Activated T-cell treated with anti-CD3 and anti-CD28 coated beads, Interleukin-2, amount 50 U/mL, for 72 hours (primary cell): ENCODE measurements at places on chromosomes 6 and 20. TPM values are rescaled to one million over a fixed set of nuclear protein-coding genes. Genes with fewer than 3 reads are reported as not detected.
A peak's percentile ranks its signal among the peaks of the same experiment; 100 is the strongest.

DNA sequence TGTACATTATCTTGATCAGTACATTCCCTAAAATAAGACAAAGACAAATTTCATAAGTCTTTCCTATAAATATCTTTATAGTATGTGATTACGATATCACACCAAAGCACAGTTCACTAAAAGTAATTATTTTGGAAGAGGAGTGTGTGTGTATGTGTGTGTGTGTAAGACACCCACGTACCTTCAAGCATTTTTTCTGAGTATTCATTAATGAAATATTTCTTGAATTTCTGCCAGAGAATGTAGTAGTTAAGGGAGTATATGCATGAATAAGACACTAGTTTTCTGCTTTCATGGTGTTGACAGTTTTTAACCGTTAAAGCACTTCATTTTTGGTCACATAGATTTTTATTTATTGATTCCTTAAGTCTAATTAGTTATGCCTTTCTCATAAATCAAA, 36.8 kb downstream of the MANEA start:
- H3K4me3 ChIP-seq, result no peak overlapping the region
- no peaks in the 10 kb centered on the region for H3K27me3 ChIP-seq

GRCh38 chr20:22307409-22307808, 277.0 kb downstream of the FOXA2 start:
- no peaks in the 10 kb centered on the region for H3K4me1 ChIP-seq
- H3K36me3 ChIP-seq, result no peaks in the 10 kb centered on the region
- H3K27me3 ChIP-seq, result peaks cover 7% of the 10 kb centered on the region
- no peak overlapping the region for H3K4me3 ChIP-seq

- DNase-seq, result no peak
- H3K4me3 ChIP-seq, result no peak overlapping the region
- H3K27me3 ChIP-seq, result no peaks in the 10 kb centered on the region
- no peak overlapping the region for H3K27ac ChIP-seq
- H3K36me3 ChIP-seq, result no peaks in the 10 kb centered on the region
Observed at GRCh38 chr20:42530855-42531448, 658.8 kb downstream of the PTPRT start.

GRCh38 chr20:32358632-32358882, 426 bp downstream of the ASXL1 start:
- peaks cover 6% of the 10 kb centered on the region for H3K36me3 ChIP-seq
- H3K27ac ChIP-seq, result no peak overlapping the region
- H3K4me3 ChIP-seq, result peak overlapping the region; percentile 27
- no peak for DNase-seq

- no peak overlapping the region for H3K4me3 ChIP-seq
- H3K36me3 ChIP-seq, result peaks cover 4% of the 10 kb centered on the region
- H3K27me3 ChIP-seq, result no peaks in the 10 kb centered on the region
- no peak overlapping the region for H3K27ac ChIP-seq
- peaks cover 20% of the 10 kb centered on the region for H3K4me1 ChIP-seq
Observed at GRCh38 chr20:62800314-62801259, 4.0 kb upstream of the OGFR start.

TINAG gene
- not detected for total RNA-seq

DNA sequence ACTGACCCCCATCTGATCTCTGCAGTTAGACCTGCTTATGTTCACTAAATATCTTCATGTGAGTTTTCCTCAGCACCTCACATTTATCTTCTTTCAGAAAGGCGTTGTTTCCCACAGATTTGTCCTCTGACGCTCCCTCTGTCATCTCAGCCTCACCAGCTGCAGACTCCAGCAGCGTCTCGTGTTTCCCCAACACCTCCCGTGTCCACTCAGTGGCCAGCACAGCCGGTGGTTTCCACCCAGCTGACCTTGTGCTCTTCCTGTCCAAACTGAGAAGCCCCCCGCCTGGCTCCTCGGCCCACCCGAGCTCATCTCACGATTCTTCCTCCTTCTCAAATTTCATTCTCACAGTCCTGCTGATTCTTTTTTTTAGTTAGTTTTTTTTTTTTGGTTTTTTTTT, 12.5 kb downstream of the ERMARD start:
- H3K27ac ChIP-seq, result peak overlapping the region; percentile 79
- peaks cover 24% of the 10 kb centered on the region for H3K36me3 ChIP-seq
- no peak overlapping the region for H3K4me3 ChIP-seq
- H3K27me3 ChIP-seq, result no peaks in the 10 kb centered on the region

GMPR gene
- total RNA-seq, result not detected

DNA sequence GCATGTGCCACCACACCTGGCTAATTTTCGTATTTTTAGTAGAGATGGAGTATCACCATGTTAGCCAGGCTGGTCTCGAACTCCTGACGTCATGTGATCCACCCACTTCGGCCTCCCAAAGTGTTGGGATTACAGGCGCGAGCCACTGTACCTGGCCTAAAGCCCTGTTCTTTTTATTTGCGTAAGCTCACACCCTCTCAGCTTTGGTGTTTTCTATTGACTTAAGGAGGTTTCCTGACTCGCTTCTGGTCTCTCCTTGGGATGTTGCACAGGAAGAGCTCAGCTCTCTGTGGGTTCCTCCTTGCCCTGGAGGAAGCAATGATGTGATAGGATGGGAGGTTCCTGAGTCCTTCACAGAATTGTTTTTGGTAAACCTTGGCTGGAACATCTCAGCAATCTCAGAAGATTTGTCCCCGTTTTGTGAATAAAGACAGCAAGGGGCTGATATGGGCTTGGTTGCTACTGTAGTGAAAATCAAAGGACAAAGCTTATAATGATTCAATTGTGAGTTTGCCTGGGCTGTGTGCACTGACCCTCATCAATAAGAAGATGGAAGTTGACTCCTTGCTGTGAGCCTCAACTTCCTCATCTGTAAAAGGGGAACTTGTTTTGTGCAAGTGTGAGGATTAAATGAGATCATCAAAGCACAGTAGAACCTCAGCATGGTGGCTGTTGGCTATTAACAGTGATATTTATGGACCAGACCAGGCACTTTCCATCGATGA, 27.0 kb downstream of the TOX2 start:
- no peak for DNase-seq
- H3K4me1 ChIP-seq, result peaks cover 83% of the 10 kb centered on the region
- no peak overlapping the region for H3K27ac ChIP-seq
- peak overlapping the region; percentile 67 for H3K4me3 ChIP-seq
- peaks cover 55% of the 10 kb centered on the region for H3K27me3 ChIP-seq
- peaks cover 3% of the 10 kb centered on the region for H3K36me3 ChIP-seq

DNA sequence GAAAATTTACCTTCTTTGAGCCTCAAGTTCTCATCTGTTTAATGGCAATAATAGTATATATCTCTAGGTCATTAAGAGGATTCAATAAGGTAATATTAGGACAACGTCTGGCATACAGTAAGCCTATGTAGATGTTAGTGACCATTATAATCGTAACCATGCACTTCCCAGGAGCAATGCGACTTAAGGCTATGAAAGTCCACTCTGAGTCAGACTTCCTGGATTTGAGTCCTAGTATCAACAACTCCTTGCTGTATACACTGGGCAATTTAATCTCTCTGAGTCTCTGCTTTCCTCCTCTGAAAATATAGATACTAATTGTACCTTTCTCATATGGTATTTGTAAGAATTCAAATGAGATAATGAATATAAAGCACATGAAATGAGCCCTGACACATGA, 168.1 kb upstream of the HDDC2 start:
- no peak overlapping the region for H3K27ac ChIP-seq
- H3K4me1 ChIP-seq, result no peaks in the 10 kb centered on the region
- peaks cover 2% of the 10 kb centered on the region for H3K36me3 ChIP-seq
- no peak for DNase-seq
- no peak overlapping the region for H3K4me3 ChIP-seq

GRCh38 chr6:110654096-110654820, 161.0 kb downstream of the CDK19 start:
- H3K4me1 ChIP-seq, result no peaks in the 10 kb centered on the region
- no peak for DNase-seq
- H3K27me3 ChIP-seq, result no peaks in the 10 kb centered on the region
- H3K36me3 ChIP-seq, result no peaks in the 10 kb centered on the region
- no peak overlapping the region for H3K27ac ChIP-seq

- DNase-seq, result no peak
- H3K27ac ChIP-seq, result no peak overlapping the region
- H3K27me3 ChIP-seq, result no peaks in the 10 kb centered on the region
- no peak overlapping the region for H3K4me3 ChIP-seq
- H3K36me3 ChIP-seq, result peaks cover 1% of the 10 kb centered on the region
Observed at GRCh38 chr6:55566036-55566710, 12.8 kb downstream of the HMGCLL1 start.

DNA sequence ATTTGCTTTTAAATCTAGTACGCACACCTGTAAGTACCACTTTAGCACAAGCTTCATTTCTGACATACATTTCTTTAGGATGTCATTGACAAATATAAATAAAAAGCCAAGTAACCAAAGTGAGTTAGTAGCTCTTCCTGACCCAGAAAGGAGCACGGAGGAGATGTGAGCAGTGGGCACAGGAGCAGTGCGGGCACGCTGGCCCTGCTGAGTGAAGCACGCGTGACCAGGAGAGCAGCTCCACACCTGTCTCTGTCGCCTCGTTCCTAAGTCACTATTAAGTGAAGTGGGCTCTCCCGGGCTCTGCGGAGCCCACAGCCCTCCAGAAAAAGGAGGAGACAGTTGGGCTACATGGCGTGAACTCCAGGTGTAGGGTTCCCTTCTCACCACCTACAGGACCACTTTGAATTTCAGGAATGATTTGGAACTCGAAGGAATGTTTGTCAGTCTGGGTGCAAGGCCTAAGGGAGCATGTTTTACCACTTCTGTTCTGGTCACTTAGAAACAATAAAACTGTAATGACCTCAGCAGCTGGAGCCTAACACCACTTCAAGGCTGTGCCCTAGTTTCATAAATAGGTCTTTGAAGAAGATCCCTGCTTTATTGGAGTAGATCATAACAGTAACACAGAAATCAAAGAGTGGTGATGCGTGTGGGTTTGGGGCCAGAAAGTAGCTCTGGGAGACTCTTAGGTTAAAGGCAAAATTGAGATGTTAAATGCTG, 95.9 kb downstream of the FAM120B start:
- H3K27me3 ChIP-seq, result no peaks in the 10 kb centered on the region
- no peak overlapping the region for H3K4me3 ChIP-seq
- no peak overlapping the region for H3K27ac ChIP-seq
- DNase-seq, result no peak

DNA sequence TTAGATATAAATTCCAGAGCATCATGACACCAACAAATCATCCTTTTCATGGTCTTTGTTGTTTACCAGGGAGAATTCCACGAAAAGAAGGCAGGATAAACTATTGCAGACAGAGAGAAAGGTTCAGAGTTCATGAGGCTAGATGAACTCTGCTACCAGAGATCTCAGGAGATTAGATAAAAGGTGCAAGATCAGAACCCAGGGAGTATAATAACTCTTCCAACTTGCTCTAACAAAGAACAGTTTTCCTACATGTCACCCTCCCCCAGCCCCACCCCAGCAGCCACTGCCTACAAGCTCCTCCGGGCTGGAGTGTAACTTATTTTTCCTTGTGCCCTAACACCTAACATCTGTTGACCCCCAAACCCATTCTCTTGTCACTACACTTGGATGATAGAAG, 13.9 kb upstream of the CITED2 start:
- no peak overlapping the region for H3K27ac ChIP-seq
- no peaks in the 10 kb centered on the region for H3K27me3 ChIP-seq
- no peaks in the 10 kb centered on the region for H3K4me1 ChIP-seq
- no peaks in the 10 kb centered on the region for H3K36me3 ChIP-seq
- H3K4me3 ChIP-seq, result no peak overlapping the region

SUMO4 gene
- 7.2 TPM for total RNA-seq

DNA sequence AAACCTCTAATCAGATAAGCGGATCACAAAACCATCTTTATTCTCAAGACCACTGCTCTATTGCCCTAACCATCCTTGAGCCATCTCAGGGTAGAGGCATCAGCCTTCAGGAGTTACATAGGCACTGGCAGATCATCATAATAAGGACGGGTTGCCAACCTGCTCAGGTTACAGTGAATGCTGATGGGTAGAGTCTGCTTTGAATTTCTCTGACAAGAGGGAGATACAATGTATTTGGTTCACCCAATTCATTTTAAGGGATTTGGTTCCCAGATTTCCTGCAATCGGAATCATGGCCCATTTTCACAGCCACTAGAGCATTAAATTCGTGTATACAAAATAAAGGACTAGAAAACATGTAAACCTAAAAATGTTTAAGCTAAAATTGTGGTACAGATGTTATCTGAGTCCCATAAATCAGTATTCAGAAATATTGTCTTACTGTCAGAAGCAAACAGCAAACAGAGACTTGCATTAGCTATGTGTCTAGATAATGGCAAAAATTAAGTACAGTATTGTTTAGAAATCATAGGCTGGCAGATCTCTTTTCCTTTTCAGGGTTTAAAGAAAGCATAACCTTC, 41.9 kb upstream of the TMEM170B start:
- DNase-seq, result no peak
- H3K4me1 ChIP-seq, result no peaks in the 10 kb centered on the region
- no peaks in the 10 kb centered on the region for H3K36me3 ChIP-seq
- no peak overlapping the region for H3K4me3 ChIP-seq

ZC2HC1B gene
- not detected for total RNA-seq

DNA sequence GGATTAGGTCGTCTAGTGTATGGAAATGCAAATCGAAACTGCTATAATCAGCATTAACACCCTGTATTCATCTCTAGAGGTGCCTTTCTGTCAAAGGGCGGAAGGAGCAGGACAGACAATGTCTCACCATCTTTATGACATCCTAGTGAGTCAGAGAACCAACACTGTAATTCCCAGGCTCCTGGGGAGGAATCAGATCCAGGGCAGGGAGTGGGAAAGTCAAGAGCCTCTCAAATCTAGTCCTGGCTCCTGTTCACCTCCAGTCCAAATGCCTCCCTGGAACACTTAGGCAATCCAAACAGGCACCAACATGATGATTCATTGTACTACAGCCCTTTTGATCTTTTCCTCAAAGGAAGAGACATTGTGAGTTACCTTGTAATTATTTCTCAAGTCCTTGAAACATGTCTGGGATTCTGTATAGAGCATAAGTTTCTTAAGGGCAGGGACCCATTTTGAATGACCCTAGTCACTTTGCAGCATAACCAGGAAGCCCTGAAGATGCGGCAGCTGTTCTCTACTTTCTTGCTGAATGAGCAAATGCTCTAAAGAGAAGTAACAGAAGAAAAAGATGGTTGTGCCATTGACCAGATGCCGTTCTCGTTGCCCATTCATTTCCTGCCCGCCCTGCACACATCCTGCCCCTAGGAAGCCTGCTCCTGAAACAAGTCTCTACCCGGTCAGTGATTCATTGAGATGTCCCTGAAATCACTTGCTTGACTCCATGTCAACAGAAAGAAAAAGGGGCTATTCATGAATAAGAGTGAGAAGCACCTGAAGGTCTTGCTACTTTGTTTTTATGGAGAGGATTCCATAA, 112.8 kb upstream of the JARID2 start:
- no peaks in the 10 kb centered on the region for H3K36me3 ChIP-seq
- no peaks in the 10 kb centered on the region for H3K27me3 ChIP-seq
- no peak overlapping the region for H3K4me3 ChIP-seq
- H3K27ac ChIP-seq, result peak overlapping the region; percentile 32
- H3K4me1 ChIP-seq, result peaks cover 64% of the 10 kb centered on the region

RBPJL gene
- not detected for total RNA-seq

SLC22A3 gene
- total RNA-seq, result not detected

GLP1R gene
- total RNA-seq, result 2.1 TPM
